Upper lobe of left lung (tissue), 6 donors: ENCODE measurements at places on chromosomes 3 and 15.

DNA sequence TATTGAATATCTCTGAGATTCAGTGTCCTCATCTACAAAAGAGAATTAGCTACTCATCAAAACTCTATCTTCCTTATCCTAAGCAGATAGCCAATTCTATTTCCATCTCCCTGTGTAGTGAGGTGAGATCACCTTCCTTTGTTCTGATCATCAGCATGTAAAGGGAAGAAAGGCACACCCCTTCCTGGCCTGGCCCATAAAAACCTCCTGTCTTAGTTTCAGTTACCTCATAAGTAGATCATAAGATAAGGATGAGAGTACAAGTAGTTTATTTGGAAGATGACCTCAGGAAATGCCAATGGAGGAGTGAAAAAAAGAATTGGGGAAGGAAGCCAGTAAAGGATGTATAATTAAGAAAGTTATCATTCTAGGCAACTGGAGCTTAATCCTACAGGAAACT, 114.5 kb upstream of the GADL1 start:
- no peak for DNase-seq

DNA sequence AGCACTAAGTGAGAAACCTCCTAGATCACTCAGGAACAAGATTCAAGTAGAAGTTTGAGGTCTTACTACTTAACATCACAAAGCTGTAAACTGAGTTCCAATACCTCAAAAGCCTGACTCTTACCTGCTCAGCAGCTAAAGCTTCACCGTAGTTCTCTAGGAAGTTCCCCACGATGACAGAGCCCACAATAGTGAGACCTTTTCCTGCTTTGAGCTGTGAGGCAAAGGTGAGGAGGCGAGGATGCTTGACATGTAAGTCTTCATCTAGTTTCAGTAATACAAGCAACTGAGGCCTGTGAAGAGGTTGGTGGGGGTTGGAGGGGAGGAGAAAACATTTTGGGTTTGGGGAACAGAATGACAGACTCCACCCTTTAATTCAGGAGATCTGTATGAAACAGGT, 15.7 kb downstream of the EMC4 start:
- no peak for DNase-seq

GRCh38 chr15:81050259-81050658, 49.5 kb downstream of the TLNRD1 start:
- no peak for DNase-seq

DNA sequence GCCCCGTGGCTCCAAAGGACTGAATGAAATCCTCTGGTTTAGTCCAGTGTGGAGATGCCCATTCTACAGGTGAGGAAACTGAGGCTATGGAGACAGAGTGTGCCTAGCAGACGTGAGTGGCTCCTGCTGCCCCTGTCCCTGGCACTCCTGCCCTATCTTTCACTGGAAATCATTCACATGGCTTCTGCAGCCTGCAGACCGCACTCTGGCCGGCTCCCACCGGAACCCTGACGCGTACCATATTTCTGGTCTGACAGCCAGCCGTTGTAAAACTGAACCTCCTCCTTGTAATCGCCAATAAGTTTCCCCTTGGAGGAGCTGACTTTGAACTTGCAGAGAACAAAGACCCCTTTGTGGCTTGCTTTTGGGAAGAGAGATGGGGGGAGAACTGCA, 136.5 kb downstream of the CHSY1 start:
- DNase-seq = no peak

- no peak for DNase-seq
Measured at GRCh38 chr15:25375557-25375956, 63.3 kb downstream of the UBE3A start.

- no peak for DNase-seq
Measured at GRCh38 chr3:181533811-181534210, 177.9 kb upstream of the SOX2 start.

- DNase-seq = no peak
Measured at GRCh38 chr15:64003182-64003581, 43.1 kb downstream of the DAPK2 start.

GRCh38 chr3:71495708-71496472, 87.6 kb downstream of the FOXP1 start:
- DNase-seq = no peak

GRCh38 chr3:43032646-43033628, 53.8 kb downstream of the GASK1A start:
- DNase-seq = peak; percentile 67

DNA sequence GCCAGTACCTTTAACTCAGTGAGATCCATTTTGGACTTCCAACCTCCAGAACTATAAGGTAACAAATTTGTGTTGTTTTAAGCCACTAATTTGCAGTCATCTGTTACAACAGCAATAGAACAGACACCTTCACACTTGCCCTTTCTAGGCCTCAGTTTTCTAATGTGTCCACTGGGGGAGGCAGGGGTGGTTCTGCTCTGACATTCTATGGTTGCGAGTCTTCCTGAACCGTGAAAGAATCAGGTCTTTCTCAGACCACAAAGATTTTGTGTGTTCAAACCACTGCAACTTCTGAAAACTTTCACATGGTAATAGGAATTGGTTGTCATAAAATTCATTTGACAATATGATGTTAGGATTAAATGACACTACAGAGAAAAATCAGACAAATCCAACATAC, 26.8 kb upstream of the CSTA start:
- no peak for DNase-seq

- DNase-seq = no peak
Measured at GRCh38 chr3:127419182-127419581, 131.3 kb upstream of the PRR20G start.

DNA sequence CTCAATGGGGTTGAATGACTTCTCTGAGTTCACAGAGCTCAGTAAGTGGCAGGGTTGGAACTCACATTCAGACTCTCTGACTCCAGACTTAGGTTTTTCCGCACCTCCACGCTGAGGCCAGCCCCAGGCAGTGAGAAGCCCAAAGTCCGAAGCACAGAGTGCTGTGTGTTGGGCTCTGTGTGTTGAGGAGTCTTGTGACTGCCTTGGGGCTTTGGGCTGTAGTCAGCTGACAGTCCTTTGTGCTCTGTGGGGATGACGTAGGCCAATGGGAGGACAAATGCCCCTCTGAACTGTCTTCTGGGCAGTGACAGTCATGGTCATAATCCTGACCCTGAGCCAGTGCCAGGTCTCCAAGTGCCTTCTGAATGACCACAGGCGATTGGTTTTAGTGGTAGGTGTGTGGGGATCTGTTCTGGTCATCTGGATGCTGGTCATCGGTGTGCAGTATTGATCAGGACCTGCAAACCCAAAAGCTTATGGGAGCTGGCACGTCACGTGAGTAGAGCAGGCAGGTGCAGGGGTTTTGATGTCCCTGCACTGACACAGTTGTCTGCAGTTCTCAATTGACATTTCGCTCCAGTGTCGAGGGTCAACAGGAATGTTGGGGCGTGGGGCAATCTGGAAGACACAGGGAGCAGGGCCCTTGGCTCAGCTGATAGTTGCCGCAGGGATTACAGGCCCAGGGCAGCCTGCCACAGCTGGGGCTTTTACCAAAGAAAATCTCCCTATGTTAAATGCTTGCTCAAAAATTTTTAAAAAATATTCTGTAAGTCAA, 45.3 kb downstream of the CAPN3 start:
- DNase-seq = no peak

- DNase-seq = peak; percentile 91
Measured at GRCh38 chr3:48222616-48223513, at the start of gene CAMP. TSS of gene CAMP (plus strand) at chr3:48223495. CDS start at chr3:48223512, 17 bp downstream.

- DNase-seq = peak; percentile 70
Measured at GRCh38 chr3:128523591-128523990, 30.6 kb upstream of the GATA2 start.

DNA sequence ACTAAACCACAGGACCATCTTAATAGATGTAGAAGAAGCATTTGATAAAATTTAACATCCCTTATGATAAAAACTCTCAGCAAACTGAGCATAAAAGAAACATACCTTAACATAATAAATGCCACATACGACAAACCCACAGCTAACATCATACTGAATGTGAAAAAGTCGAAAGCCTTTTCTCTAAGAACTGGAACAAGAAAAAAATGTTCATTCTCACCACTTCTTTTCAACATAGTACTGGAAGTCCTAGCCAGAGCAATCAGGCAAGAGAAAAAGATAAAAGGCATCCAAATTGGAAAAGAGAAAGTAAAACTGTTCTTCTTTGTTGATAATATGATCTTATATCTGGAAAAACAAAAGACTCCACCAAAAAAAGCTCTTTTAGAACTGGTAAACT, 134.2 kb downstream of the RPL22L1 start:
- no peak for DNase-seq

DNA sequence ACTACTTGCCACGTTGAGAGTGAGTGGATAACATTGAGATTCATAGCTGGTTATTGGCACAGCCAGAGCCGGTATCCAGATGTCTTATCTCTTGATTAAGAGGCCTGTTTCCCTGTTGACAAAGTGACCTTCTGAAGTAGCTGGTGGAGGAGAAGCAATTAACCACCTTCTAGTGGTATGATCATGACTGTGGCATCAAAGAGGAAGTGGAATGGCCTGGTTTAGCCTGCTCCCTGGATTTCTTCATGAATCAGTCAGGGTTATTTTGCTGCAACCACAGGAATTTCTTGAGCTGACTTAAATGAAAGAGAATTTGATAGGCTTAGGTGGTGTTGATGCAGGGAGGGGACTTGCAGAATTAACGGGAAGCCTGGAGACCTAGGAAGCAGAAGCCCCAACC, 398.3 kb downstream of the MFSD1 start:
- DNase-seq = no peak

GRCh38 chr3:172221547-172221946, 182.2 kb downstream of the FNDC3B start:
- DNase-seq = no peak

DNA sequence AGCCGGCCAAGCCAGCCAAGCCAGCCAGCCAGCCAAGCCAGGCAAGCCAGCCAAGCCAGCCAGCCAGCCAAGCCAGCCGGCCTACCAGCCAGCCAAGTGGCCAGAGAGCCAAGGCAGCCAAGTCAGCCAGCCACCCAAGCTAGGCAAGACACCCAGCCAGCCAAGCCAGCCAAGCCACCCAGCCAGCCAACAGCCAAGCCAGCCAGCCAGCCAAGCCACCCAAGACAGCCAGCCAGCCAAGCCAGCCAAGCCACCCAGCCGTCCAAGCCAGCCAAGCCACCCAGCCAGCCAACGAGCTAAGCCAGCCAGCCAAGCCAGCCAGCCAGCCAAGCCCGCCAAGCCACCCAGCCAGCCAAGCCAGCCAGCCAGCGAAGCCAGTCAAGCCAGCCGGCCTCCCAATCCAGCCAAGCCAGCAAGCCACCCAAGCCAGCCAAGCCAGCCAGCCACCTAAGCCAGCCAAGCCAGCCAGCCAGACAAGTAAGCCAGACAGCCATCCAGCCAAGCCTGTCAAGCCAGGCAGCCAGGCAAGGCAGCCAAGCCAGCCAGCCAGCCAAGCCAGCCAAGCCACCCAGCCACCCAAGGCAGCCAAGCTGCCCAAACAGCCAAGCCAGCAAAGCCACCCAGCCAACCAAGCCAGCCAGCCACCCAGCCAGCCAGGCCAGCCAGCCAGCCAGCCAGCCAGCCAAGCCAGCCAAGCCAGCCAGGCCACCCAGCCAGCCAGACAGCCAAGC, 200.5 kb downstream of the GOLGA6L6 start:
- DNase-seq = peak; percentile 97

GRCh38 chr3:52539010-52539653, 2.7 kb downstream of the UQCC5 start:
- DNase-seq = no peak

- DNase-seq = no peak
Measured at GRCh38 chr3:186342197-186342596, 19.8 kb downstream of the DGKG start.

DNA sequence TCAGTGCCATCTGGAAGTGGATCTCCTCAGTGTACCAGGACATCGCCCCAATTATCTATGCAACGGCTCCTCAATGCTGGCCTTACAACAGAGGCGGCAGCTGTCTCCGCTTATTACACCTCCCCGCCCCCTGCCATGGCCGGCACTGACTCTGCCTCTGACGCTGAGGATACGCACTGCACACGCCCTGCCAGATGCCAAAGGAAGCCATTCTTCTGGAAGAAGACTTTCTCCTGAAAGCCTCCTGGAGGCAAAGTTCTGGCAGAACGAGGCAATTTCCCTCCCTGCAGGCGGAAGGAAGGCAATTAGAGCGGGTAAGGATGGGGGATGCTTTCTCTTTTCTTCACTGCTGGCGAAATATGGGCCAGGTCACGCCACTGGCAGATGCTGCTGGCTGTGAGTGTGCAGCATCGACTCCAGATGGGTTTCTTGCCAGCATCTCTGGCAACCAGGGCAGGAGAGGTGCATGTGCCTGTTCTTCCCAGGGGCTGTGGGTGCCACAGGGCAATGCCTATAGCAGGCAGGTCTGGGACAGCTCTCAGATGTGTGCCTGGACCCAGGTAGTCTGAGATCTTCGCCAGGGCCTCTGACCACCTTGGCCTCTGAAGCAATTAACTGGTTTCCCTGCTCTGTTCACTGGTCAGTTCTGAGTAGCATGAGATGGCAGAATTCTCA, 62.2 kb upstream of the MRPS22 start:
- DNase-seq = no peak

- no peak for DNase-seq
Measured at GRCh38 chr3:196590279-196590678, 21.8 kb downstream of the FBXO45 start.

- no peak for DNase-seq
Measured at GRCh38 chr15:48478581-48478980, 147.4 kb downstream of the DUT start.

DNA sequence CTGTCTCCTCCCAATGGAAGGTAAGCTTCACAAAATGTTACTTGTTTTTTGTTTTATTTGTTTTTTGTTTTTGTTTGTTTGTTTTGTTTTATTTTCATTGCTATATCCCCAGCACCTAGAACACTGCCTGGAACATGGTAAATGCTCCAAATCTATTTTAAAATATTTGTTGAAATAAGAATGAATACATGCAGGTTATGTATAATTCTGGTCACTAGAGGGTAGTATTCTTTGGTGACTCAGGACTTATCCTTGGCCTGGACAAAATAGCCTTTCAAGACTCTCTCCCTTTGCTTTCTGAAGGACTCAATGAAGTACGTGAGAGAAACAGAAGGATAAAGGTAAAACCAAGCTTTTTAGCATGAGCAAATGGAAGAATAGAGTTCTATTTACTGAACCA, 46.9 kb upstream of the PPP2R3A start:
- DNase-seq = no peak

DNA sequence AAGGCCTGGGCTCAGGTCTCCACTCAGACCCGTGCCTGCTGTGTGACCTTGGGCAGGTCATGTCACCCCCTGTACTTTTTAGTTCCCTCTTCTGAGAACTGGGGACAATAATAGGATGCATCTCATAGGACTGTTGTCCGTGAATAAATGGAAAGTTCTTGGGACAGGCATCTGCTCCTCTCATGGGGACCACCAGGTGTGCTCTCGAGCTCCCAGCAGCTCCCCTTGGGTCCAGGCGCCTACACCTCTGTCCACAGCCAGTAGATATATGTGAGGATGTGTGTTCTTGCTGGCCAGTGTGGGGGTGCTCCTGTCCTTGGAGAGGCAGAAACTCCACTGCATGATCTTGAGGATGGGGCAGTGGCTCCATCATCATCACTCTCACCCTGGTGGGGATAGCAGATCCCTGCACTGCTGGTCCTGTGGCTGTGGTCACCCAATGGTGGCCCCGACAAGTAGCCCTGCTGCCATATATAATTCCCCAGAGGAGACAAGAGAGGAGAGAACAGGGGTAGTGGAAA, 257.6 kb upstream of the TLE3 start:
- DNase-seq = no peak

GRCh38 chr3:72951259-72951722, 45.3 kb upstream of the PPP4R2 start:
- no peak for DNase-seq
